CD4-positive, alpha-beta T cell treated with Interleukin-10 for 1 hour (primary cell): ENCODE measurements at places on chromosomes 13 and 19.

DNA sequence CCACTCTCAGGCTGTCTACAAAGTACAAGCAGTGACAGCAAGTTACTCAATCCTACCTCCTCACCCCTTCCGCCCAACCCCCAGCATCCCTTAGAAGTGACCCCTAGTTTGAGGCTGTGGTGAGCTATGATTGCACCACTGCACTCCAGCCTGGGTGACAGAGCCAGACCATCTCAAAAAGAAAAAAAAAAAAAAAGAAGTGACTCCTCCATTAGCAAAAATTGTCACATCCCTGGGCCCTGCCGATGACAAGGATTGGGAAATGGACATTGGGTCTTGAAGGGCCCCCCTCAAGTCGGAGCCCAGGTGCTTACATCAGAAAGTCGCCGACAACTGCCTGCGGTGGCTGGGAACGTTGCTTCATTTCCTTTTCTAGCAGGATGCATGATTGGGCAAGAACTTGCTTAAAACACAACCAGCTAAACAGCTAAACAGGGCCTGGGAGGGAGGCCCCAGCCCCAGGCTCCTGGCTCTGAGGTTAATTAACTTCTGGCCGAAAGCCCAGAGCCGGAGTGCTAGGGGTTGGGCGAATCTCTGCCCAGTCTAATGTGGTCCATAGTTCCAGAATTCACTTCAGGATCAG is 15.3 kb downstream of the RAB3D start:
- peak; percentile 34 for DNase-seq

- DNase-seq, result no peak
Measured at GRCh38 chr13:20099319-20099718, 61.5 kb downstream of the GJA3 start.

DNA sequence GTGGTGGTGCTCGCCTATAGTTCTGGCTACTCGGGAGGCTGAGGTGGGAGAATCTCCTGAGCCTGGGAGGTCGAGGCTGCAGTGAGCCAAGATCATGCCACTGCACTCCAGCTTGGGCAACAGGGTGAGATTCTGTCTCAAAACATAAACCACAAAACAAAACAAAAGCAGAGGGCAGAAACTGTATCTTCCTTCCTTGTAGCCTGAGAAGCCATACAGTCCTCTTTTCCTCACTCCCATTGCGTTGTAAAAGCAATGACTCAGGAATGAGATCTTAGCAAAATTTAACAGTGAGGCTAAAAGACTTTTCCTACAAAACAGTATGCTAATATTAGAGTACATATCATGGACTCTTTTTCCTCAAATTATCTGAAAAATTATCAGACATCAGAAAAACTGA is 130.9 kb downstream of the SHISA2 start:
- DNase-seq, result no peak

- no peak for DNase-seq
Measured at GRCh38 chr19:44687888-44688287, 11.1 kb upstream of the CEACAM16 start.

- no peak for DNase-seq
Measured at GRCh38 chr13:90783273-90783672, 564.2 kb upstream of the MIR17HG start.

GRCh38 chr13:36157480-36157879 is 26.3 kb upstream of the DCLK1 start:
- DNase-seq, result no peak

DNA sequence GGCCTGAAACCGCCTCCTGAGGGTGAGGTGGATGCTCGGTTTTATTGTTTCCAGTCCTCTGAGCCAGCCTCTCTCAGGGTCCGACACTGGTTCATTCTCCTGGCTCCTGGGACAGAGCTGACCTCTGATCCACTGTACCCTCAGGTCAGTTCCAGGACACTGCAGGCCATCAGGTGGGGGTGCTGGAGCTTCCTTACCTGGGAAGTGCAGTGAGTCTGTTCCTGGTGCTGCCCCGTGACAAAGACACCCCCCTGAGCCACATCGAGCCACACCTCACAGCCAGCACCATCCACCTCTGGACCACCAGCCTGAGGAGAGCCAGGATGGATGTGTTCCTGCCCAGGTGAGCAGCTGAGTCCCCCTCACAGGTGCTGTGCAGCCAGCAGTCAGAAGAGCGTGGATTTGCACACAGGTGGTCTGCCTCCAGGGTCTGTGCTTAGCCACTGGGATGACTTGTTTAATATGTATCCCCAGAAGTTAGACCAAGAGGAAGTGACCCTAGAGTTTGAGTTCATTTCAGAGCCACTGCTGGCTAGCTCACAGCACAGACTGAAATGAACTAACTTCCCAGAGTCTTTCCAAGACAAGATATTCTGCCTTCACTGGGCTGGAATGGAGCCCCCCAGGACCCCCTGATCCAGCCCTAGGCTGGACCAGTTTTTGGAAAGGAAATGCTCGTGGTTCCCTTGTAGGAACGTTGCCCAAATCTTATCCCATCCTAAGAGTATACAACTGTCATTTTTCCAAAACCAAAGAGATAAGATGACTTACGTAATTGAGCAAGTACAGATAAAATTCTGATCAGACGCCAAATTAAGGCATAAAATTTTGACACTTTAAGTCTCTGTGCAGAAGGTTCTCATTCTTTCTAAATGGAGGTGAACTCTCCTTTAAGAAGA is 8.8 kb downstream of the SERPINE3 start:
- DNase-seq, result no peak

- no peak for DNase-seq
Measured at GRCh38 chr13:35210261-35210660, 266.2 kb downstream of the MAB21L1 start.

GRCh38 chr13:103525530-103525929 is 459.3 kb upstream of the SLC10A2 start:
- no peak for DNase-seq

DNA sequence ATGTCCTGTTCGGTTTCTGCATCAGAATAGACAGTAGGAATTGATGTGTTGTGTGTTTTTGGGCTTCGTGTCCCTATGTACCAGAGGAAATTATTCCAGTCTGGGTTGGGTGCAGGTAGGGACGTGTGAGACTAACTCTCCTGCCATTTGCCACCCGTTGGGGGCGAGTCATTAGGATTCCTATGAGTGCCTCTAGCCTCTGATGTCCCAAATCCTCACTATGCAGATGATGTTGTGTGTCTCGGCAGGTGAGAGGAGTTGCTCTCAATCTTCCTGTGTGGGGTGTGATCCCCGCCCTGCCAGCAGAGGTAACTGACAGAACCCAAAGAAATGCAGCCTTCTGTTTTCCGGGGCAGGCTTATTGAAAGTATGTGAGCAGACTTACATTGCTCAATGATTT is 31.2 kb upstream of the ZNF331 start:
- no peak for DNase-seq

DNA sequence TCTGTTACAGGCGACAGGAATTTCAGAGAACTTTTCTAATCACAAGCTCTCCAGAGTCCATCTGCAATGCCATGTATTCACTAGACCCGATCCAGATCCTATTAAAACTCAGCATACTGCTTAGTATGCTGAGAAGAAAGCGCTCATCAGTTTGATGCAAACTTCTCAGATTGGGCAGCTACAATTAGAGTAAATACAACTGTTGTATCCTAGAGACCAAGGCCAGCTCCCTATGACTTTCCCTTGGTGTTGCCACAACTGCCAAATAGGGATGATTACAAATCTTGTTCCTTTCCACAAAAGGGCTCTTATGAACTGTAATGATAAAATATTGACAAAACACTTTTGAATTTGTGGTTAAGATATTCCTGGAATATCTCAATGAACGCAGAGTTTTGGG is 191.2 kb downstream of the SPRY2 start:
- DNase-seq, result no peak

DNA sequence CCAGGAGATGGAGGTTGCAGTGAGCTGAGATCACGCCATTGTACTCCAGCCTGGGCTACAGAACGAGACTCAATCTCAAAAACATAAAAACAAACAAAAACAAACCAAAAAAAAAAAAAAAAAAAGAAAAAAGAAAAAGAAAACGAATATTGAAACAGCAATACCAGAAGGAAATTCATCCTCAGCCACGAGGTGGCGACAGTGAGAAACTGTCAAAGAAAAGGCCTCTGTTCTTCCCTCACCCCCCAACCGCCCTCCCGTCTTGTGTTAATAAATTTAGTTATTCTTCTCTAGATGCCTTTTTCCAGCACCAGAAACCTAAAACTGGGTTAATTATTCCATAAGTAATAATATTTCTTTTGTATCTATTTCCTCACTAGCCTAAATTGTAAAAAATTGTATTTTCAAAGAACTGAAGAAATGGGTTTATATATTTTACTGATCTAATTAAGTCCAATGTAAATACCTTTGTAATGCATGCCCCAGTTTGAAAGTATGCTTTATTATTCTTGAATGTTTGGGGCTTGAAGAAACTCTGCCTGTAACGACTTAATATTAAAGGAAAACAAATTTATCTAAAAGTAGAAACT is 38.6 kb downstream of the LIG4 start:
- DNase-seq, result peak; percentile 57

GRCh38 chr13:41178040-41178439 is 16.3 kb downstream of the KBTBD7 start:
- no peak for DNase-seq

- DNase-seq, result peak; percentile 28
Measured at GRCh38 chr19:14237014-14237941, 31.3 kb upstream of the ADGRL1 start.

DNA sequence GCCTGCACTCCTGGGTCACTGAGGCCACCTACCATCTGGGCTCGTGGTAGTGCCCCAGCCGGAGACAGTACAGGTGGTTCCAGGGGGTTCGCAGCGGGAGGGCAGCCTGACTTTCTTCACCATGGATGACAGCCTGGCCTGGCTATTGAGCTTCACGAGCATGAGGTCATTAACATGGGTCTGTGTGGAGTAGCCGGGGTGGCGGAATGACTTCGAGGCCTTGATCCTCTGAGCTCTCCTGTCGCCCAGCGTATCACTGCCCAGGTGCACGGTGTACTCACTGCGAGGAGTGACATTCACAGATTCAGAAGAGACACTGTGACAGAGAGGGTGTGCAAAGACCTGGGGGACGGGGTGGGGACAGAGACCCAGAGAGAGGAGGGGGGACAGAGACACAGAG is 3.5 kb downstream of the KLK7 start:
- DNase-seq, result no peak

GRCh38 chr13:30846311-30846710 is 59.8 kb upstream of the MEDAG start:
- DNase-seq, result no peak

DNA sequence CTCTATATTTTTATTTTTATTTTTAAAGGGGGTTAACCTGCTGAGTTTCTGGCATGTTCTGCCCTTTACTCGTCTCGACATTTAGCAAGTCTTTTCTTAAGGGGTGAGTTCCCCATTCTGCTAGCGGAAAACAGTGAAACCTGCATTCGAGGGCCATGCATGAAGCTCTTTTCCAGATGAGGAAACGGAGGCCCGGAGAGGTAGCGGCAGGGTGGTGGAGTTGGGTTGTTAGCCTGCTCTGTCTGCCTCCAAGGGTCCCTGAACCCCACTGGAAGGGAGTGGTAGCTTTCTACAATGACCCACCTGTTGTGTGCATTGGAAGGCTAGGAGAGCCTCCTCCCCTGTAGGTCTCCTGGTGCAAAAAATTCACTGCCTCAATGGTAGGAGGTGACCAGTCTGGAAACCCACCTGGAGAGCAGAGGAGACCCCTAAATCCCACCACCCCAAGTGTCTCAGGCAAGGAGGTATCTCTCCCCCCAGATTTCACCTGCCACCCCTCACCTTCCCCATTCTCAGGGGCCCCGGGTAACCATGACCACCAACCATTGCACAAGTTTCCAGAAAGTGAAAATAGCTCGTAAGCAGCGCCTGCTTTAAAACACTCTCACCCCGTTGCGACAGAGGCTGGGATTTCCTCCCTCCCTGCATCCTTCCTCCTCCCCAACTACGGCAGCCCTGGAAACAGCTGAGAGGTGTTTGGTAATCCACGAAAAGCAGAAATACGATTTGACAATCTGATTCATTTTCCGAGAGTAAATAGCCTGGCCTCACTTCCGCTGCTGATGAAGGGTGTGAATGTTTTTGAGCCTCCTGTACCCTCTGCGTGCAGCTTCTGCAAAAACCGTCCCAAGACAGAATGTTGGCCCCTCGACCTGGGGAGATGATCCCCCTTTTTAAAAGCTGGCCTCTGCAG is 3.5 kb downstream of the KLF2 start:
- DNase-seq, result peak; percentile 79

DNA sequence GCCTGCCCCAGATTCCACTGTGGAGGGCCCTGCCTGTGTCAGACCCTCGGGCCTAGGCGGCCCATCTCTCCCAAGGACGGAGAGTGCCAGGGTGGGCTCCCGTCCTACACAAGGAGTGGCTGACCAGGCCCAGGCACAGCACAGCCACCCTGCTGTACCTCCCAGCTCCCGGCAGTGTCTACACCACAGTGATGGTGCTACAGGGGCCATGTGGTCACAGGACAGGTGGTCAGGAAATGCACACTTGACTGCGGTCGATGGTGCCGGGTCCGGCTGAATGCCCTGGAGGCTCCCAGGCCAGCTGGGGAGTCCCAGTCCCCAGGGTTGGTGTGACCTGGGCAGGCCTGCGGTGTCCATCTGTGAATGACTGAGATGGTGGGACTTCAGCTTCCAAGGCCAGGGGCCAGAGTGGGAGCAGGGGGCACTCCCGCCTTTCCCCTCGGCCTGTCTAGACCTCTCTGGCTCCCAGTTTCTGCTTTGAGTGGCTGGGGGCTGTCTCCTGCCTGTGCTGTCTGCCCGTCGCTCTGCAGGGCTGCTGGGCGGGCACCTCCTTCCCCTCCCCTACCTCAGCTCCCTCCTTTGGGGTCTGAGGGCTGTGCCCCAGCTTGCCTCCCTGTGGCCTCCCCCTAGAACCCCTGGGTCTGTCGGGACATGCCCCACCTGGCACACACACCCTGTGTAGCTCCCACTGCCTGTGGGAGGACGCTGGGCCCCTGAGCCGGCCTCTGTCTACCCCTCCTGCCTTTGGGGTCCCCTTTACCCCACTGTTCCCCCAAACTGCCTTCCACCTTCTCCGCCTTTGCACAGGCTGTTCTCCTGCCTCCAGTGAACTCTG is 12.5 kb downstream of the DDA1 start:
- DNase-seq, result no peak

- no peak for DNase-seq
Measured at GRCh38 chr13:65889368-65889767, 1340.8 kb downstream of the PCDH9 start.

GRCh38 chr13:23081220-23081619 is 99.6 kb upstream of the SGCG start:
- no peak for DNase-seq

DNA sequence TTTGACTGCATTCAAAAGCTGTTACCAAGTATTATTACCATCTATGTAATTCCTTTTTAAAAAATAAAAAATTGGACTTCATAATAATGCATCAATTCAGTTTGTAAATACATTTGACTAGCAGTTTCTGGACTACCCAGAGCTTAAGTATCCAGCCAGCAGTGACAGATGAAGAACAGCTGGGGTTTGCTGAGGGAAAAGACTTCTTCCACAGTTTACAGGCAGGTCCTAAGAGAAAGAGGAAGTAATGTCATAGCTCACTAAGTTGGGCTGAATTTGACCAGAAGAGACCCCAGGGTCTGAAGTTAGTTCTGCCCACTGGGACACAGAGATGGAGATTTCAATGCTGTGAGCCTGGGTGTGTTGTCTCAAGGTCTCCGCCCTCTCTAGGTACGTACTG is 96.4 kb downstream of the MBNL2 start:
- DNase-seq, result no peak
